ENCODE measurements at places on chromosomes 6 and 20. TPM values are rescaled to one million over a fixed set of nuclear protein-coding genes. Genes with fewer than 3 reads are reported as not detected.

DNA sequence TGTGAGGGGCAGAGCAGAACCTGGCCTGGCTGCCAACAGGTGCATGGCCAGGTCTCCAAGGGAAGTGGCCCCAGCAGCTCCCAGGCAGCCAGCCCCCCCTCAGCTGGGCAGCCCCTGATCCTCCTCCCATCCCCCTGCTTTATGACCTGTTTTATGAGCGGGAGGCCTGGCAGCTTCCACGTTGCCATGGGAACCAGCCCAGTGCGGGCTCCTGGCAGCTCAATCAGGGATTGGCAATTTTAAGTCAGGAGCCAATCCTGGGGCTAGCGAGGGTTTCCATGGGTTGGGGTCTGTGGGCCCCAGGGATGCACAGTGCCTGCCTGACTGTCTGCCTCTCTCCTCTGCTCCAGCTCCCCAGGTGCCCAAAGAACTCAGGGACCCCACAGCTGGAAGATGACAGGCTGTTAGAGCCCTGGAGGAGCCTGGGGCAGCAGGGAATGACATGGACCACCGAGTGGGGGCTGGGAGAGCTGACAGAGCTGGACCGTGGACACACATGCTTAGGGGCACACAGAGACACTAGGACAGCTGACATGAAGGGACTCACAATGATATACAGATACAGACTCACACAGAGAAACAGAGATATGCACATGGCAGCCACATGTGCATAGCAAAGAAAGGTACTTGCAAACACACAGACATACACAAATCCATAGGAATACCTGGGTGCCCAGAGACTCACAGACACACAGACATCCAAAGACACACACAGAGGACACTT is 56.5 kb upstream of the SIRPA start:
- peak; percentile 72 for DNase-seq

DNA sequence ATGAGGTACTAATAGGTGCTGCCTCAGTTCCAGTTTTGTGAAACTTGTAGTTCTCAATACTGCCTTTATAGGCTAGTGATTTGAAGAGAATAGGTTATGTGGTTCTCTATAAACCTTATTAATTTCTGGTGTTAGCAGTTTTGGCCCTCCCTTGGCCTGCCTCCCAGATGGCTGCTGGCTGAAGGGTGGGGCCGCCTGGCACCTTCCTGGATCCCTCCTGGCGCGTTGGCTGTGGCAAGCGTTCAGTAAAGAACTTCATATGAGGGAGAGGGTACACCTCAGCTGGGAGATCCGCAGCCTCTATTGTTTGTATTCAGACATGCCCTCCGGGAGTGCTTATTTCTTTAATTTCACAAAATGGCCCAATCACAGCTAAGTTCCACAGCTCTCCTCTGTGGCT is 51.9 kb downstream of the FAM120B start:
- DNase-seq: no peak

DNA sequence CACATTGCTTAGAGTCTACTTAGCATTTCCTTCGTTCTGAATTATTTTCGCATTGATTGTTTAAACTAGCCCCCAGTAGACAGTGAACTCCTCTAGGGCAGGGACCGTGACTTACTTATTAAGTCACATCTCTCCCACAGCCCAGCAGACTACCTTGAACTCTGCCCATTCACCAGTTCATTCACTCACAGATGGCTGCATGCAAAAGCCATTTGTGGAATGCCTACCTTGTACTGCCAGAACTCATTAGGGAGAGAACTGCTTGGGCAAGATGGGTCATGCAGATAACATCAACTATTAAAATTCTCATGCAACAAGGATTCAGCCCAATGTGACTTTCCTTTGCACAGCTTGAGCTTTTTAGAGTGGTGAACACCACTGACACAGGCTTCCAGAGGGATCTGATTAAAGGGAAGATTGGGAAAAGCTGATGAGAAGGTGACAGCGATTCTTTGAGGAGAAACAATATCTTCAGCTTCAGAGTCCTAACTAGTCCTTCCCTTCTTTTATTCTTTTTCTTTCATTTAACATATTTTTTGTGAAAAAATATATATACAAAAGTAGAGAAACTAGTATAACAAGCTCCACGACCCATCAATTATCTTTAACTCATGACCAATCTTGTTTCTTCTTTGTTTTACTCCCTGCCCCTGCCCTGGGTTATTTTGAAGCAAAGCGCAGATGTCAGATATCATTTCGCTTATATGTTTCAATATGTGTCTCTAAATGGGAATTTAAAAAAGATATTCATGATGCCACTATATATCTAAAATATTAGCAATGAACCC is 273.9 kb downstream of the CDC5L start:
- DNase-seq: no peak

- DNase-seq: no peak
Observed at GRCh38 chr6:74356391-74356790, 660.4 kb downstream of the CD109 start.

DNA sequence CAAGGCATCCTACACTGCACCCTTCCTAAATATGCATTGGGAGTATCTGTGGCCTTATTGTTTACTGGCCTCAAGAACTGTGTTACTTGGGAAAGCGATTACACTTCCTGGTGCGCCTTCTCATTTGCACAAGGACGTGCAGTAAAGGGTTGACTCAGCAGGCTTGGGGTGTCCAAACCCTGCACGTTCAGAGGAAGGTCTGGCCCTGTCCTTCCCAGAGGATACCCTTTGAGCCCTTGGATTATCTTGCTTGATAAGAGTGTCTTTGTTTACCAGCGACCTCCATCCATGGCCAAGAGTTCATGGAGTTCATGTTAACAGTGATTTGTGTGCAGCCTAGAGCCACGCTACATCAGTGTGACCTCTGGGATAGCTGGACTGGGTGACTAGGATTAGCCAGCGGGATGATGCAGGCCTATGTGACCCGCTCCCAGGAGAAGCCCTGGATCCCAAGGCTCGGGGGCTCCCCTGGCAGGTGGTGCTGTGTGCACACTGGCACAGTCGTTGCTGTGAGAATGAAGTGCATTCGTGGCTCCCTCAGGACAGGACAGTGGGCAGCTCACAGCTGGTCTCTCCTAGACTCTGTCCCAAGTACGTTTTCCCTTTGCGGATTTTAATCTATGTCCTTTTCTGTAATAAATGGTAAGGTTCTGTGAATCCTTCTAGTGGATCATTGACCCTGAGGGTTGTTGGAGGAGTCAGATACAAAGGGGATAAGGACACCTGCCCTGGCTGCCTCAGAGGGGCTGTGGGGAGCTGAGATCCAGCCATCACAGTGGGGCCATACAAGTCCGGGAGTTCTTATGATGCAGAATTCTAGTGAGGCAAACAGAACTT is 73.5 kb downstream of the TTLL2 start:
- DNase-seq: no peak

GRCh38 chr20:4797275-4797674 is 75.6 kb downstream of the PRND start:
- no peak for DNase-seq

VSTM2L gene
- 3.3 TPM for polyA plus RNA-seq

ARMH2 gene
- polyA plus RNA-seq: not detected

PRL gene
- polyA plus RNA-seq: 0.15 TPM

VIP gene
- polyA plus RNA-seq: 0.84 TPM

GNAS-AS1 gene
- polyA plus RNA-seq: 0.97 TPM

EEF1A2 gene
- polyA plus RNA-seq: 2.3 TPM

LINC00237 gene
- polyA plus RNA-seq: not detected

ARFGEF3 gene
- polyA plus RNA-seq: 6.8 TPM
